HEK293T (cell line): ENCODE measurements at places on chromosomes 1 and 21.

- DNase-seq, result no peak
Measured at GRCh38 chr21:44708213-44708865, 3.0 kb downstream of the TSPEAR start.

- DNase-seq, result peak; percentile 62
Measured at GRCh38 chr1:151165281-151165737, 393 bp downstream of the LYSMD1 start.

DNA sequence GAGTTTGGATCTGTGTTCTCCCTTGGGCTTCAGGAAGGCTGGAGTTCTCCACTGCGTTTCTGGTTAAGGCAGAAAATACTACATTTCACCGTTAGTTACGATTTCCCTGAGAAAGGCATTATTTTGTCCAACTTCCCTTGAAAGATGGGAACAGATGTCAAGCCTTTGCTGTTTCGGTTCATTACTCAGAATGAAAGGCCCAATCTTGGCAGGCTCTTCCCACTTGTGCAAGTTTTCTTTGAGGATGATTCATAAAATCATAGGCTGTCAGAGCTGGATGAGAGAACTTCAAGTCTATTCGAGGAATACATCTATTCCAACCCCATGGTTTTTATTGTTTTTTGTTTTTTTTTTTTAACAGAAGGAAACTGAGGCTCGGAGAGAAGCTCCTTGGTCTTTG lies 205.2 kb downstream of the GRIK3 start:
- no peak for DNase-seq

DNA sequence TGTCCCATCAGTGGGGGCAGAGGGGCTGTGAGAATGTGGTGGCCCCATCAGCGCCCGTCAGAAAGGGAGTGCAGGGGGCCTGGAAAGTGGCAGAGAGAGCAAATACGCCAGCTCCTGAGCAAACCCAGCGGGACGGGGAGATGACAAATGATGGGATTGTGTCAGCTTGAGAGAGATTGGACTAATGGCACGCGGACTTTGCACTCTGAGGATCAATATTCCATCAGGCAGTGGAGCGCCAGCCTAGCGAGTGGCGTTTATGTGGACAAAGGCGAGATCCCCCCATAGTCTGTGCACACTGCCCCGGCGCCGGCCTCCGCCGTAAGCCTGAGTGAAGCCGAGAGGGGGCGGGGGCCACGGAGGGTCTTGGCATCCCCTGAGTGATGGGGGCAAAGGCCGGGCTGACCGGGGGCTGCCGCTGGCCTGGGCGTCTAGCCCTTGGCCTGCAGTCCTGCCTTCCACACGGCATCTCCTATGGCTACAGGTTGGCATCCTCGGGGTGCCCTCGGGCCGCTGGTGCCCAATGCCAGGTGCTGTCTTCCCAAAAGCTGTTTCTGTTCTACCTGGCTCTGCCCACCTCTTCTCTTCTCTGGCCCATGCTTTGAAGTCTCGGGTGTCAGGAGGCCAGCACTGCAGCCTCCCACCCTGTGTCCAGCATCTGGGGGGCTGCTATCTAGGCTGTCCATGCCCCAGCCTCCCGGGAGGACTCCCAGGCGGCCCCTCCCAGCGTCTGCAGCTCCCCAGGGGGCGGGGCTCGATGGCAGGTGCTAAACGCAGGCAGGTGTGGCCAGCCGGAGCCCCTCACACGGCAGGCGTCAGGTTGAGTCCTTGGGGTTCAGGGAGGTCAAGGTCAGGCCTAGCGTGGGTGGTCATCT lies 46.5 kb downstream of the PRDM16 start:
- no peak for DNase-seq

- DNase-seq, result no peak
Measured at GRCh38 chr1:232046451-232047306, 420.1 kb downstream of the DISC1 start.

DNA sequence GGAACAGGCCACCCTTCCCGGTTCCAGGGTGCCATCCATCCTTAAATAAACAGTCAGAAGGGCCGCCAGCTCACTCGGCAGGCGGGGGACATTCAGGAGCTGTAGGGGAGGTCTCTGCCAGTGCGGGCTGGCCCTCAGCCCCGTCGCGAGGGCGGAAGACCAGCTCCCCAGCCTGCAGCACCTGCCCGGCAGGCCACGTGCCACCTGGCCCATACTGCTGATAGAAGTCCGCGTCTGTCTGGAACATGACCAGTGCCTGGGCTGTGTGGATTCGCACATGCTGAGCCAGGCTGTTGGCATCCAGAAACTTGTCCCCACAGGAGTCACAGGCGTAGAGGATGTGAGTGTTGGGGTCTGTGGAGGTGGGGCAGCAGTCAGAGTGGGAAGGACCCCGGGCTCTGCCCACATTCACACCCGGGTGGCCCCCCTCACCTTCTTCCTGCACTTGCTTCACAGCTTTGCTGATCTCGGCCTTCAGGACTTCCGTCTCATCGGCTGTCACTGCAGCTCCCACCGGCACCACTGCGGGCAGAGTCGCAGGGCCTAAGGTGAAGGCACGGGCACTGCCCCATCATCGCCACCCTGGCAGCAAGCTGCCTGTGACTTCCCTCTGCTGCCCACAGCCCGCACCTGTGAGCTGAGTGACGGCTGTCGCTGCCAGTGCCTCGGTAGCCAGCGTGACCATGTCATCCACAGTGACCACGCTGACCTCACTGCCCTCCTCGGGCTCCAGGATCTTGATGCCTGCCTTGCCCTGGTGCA lies 33.8 kb downstream of the ZBTB17 start:
- DNase-seq, result no peak

DNA sequence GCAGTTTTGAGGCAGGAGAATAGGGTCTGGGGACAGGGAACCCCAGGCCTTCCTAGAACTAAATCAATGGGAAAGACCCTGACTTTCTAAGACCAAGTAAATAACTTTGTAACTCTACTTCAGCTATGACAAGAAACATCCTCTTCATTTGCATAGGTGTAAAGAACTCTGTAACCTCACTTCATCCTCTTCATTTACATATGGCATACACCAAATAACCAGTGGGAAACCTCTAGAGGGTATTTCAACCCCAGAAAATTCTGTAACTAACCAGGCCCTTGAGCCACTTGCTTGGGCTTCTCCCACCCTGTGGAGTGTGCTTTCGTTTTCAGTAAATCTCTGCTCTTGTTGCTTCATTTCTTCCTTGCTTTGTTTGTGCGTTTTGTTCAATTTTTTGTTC lies 495.6 kb downstream of the SIPA1L2 start:
- no peak for DNase-seq
